Cerebellar nuclear complex (tissue), 1 donor: ENCODE measurements at places on chromosomes 1 and 21.

- no peak for DNase-seq
Measured at GRCh38 chr1:104125970-104126369, 376.3 kb downstream of the AMY1C start.

DNA sequence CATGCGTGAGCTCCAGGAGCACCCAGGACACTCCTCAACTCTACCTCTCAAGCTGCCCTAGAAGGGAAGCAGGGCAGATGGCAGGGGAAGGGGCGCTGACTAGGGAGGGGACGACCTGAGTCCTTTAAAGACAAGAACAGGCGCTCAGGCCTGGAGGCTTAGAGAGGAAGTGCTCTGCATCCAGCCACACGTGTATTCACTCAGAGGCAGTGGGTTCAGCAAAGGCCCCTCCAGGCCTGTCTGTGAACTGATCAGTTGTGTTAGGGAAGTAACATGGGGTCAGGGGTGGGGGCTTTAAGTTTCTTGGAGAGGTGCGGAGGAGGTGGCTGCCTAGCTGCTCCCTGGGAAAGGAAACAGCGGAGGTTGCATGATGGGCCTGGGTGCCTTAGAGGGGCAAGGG lies 37.1 kb upstream of the ARF1 start:
- no peak for DNase-seq

GRCh38 chr1:240093120-240093961 lies 1.7 kb downstream of the FMN2 start:
- DNase-seq, result no peak

- DNase-seq, result no peak
Measured at GRCh38 chr1:37797750-37798345, 4.2 kb downstream of the MANEAL start.

DNA sequence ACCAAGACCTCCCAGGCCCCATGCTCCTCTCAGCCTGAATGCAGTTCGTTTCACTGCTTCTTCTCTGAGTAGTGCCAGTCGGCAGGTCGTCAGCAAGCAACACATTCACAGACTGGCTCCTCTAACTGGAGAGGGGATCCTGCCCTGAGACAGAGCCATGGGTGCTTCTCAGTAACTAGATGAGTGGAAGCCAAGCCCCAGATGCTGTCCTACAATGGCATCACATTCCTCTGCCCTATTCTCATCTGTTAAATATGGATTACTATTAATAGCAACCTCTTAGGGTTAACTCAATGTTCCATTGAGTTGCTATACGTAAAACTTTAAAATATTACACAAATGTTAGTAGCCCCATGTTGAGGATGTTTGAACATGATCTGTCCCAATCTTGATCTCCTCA lies 84.2 kb upstream of the S1PR1 start:
- DNase-seq, result no peak

DNA sequence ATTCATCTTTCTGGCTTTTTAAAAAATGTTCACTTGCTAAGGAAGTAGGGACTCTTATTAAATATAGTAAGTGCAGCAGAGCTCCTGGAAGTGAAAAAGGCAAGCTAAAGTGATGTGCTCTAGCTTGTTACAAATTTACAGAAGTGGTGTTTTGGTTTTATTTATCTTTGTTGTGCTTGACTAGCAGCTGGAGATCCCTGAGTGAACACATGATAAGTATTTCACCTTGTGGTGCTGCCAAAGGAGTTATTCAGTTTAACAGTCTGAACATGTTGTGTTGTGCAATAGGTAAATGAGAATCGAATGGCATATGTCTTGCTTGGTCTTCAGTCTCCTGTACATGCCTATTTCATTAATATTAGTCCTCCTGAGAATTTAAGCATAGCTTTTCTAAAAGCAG lies 315.7 kb downstream of the TPR start:
- no peak for DNase-seq

DNA sequence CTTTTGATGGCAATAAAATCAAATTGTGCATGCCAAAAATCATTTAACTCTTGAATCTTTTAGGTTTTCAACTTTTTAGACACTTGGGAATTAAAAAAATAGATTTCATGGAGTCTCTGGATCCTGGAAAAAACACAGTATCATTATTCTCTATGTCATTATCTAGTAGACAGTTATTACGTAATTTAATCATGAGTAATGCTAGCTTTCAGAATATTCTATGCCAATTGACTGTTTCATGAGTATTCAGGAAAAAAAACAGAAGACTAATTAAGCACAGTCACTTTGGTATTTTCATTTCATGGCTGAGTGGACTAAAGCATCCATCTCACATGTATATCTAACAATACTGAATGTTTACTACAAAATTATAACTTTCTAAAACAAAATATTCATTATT lies 44.0 kb downstream of the ODF2L start:
- no peak for DNase-seq
